ENCODE measurements at places on chromosomes 4 and X.

DNA sequence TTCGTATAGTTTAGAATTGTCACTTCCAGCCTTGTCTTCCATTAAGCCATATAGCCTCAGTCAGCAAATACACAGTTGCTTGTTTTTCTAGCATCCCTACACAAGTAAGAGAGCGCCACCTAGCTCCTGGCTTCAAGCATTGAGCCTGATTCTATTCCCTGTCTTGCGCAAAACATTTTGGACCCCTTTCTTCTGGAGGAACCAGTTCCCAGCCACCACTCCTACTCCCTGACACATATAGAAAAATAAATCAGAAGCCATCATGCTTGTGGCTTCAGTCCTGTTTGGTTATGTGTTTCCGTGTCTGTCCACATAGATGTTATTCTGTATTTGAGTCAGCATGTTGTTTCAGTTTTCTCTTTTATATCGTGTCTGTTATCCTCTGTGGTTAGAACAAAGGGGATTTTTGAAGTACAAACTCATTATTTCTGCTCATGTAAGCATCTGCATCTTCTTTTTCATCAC lies 59.9 kb downstream of the GK start:
- DNase-seq, result peak; percentile 45

DNA sequence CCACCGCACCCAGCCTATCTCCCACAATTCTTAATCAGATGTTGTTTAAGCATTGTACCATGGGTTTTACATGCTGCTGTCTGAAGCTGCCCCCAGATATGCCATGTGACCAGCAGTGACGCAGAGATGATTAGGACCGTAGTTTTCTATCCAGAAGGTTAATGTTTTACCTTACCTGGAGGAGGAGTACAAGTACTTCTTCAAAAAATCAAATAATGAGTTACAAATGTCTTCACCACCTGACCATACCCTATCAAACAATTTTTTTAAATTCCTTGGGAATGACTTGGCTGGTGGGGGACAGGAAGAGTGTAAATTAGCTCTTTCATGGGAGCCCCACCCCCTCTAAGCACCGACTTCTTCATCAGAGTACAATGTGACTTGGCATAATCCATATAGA lies 16.2 kb upstream of the SGMS2 start:
- DNase-seq, result no peak

DNA sequence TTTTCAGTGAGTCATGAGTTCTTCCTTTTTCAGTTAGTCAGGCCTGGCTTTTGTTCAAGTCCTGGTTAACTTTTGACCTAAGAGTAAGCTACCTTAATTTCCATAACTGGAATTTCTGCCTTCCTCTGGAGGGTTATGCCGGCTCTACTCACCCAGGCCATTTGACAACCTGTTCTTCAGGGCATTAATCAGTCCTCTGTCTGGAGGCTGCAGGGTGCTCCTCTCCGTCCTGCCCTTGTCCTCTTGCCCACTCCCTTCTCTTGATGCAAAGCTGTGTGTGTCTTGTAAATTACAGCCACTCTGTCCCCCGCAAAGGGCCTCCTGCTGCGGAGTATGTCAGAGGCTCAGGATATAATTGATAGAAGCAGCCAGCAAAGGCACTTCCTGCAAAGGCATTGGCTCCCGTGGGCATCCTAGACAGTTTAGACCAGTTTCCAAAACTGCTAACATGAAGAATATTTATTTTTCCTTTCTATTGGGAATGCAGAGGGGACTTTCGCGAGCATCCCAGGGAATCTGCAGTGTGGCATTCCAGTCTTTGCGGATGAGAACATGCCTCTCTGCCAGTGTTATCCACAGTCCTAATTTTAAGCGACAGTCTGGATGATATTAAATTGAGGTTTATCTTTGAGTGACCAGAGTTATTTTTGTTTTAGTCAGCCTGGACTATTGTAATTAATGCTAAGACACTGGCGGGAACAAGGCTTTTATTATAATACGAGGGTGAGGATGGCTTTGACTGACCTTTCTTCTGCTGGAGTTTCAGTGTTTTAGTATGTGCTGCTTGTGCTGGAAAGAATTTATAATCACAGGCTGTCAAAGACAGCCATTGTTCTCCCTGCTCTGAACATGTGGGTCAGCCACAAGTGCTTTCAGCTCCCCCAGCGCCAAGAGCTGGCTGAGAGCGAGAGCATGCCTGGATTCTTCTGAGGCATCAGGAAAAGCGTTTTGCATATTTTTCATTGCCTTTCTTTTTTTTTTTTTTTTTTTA lies 74.2 kb downstream of the LIMCH1 start:
- DNase-seq, result peak; percentile 25

GRCh38 chr4:8848507-8849265 lies 23.0 kb downstream of the HMX1 start:
- no peak for DNase-seq

- DNase-seq, result no peak
These were observed 932.1 kb upstream of the SLIT2 start for GRCh38 chr4:19319607-19320006.

DNA sequence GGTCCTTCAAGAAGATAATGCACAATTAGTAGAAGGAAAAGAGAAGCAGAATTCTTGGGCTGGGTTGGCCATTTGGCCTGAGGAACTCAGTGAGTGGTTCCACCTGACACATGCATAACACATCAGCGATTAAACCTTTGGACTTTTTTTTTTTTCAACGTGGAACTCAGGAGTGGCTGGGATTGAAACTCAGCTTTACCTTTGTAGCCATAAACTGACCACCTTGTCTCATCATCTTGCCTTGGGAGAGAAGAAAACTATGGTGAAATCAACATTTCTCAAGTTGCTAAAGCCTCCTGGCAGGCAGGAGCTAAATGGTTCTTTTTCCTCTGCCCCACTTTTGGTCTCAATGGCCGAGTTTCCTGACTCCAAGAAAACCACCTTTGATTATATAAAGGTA lies 16.3 kb downstream of the PTTG2 start:
- DNase-seq, result no peak

GRCh38 chr4:87541521-87541920 lies 12.3 kb upstream of the SPARCL1 start:
- no peak for DNase-seq

DNA sequence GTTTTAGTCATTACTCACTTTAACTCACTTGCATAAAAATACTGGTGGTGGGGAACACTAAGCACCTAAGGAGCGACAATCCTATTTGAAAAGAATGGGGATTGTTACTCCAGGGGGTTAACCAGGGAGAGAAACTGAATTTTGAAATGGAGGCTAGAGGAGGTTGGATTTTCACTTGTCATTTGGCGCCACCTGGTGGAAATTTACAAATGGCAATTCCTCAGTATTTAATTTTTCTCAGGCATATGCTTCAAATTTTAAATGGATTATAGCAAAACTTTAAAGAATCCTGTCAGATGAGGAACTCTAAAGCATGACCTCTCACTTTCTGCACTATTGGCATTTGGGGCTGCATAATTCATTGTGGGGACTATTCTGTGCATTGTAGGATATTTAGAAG lies 2.7 kb upstream of the GEMIN8 start:
- DNase-seq, result peak; percentile 46
